ENCODE measurements at places on chromosomes 7 and 10.

- no peak for DNase-seq
These were observed 63.6 kb upstream of the HGF start for GRCh38 chr7:81833401-81833800.

DNA sequence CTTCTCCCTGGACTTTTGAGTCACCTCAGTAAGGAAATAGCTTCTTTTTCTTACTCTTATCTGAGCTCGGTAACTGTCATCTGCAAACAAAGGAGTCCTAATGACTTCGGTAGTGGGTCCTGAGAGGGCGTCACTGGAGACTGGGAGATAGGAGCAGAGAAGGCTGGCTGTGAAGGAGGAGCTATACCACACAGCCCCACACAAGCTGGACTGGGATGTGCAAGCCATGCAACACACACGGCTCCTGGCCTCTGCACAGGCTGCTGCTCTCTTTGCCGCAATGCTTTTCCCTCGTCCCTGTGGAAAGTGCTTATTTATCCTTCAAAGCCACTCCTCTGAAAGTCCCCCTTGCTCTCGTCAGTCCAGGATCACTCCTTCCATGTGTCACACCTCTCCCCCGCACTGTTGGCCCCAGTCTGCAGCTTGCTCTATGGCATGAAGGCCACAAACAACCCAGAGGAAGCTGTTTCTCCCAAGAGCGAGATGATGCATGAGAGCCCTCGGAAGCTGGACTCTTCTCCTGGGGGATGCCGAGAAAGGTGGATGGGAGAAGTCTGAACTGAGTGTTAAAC is 14.9 kb downstream of the TMEM273 start:
- no peak for DNase-seq

DNA sequence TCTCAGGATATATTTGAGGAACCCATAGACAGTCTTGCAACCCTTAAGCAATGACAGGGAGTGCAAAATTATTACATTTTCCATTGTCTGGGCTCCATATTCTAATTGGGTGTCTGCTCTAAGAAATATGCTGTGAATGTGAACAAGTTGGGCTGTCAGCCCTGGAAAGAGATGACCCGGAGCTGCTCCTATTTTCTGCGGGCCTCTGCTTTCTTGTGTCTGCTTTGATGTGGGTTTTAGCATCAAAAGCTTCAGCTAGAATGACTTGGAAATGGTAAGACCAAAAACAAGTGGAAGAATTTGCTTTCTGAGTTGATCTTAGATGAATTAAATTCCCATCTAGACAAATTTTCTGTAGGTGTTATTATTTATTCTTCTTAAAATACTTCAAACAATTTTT is 343.6 kb upstream of the IGFBP3 start:
- no peak for DNase-seq

DNA sequence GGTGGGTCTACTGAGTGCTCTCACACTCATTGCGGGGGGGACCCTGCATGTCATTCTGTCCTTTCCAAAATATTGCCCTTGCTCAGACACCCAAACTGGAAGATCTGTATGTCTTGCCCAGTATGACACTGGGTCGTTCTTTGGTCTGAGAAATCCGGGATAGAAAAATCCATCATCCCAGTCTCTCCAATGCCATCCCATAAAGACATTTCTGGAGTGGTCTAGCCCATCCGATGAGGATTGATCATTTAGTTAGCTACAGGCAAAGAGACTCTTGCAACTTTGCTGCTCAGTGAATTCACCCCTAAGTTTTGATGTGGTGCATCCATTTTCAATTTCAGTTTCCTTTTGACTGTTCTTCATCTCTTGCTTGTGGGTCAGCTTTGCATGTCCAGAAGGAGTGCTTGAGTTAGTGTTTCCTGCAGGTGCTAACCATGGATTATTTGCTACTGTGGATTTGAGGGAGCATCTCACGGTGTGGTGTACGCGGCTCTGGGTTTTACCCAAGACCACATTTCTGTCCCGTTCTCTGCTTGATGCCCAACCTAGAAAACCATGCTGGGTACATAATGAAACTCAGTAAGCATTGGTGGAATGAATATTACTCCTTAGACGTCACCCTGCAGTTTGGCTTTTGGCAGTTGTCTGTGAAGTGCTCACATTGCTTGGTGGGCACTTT is 247.0 kb upstream of the MKI67 start:
- no peak for DNase-seq

- DNase-seq = no peak
These were observed 23.8 kb upstream of the IFIT2 start for GRCh38 chr10:89278034-89278535.

- DNase-seq = no peak
These were observed 10.6 kb upstream of the ITGA8 start for GRCh38 chr10:15730341-15730740.

DNA sequence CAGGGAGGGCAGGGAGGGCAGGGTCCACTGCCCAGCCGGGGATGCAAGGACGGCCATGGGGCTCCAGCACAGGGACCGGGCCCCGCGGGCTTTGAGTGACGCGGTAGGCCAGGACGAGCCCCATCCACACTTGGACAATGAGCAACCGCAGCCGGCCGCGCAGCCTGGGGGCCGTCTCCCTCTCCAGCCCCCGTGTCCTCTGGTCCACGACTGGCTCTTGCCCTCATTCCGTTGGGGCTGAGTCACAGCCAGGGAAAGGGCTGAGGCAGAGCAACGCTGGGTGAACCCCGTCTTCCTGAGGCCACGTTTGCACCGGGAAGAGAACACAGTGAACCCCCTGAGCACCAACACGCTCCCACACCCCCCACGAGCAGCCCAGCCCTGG is 23.7 kb downstream of the SHH start:
- no peak for DNase-seq

DNA sequence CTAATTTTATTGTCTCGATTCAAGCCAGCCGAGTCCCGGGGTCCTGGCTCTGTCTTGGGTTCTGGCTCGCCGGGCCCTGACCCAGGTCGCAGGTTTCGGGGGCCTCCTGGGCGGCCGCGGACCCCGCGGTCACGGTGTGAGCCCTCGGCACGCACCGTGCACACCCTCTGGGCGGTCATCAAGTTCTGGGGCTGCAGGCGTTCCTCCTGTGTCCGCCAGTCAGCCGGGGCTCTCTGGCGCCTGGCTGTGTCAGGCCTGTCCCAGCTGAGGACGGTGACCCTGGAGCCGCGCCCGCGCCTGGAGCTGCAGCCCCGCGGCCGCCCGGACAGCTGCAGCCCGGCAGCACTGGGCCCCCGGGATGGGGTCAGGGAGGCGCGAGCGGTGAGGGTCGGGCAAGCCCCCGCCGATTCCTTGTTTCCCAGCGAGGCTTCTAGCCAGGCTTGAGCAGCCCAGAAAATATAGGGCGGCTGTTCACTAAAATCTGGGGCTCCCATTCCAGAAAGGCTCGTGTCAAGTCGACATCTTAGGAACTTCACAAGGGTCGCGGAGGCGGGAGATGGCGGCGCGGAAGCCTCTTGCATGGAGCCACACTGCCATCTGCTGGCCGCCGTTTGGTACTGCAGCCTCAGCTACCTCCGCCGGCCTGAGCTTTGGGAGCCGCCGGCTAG is 4.2 kb upstream of the HOXA7 start:
- DNase-seq = peak; percentile 73

DNA sequence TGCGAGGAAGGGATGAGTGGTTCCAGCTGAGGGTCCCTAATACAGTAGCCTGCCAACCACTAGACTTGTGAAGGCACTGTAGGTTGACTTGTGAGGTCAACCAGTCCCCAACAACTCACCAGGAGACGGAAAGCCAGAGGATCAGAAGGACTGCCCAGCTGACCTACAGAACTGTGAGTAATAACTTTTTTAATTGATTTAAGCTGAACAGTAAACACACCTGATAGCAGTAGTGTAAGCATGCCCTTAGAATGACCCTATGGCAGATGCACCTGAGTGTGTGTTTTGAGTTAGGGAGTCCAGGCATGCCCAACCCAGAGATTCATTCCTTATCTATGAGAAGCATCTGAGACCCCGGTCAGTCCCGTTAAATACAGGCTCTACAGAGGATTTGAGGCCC is 14.1 kb downstream of the PRLHR start:
- no peak for DNase-seq

DNA sequence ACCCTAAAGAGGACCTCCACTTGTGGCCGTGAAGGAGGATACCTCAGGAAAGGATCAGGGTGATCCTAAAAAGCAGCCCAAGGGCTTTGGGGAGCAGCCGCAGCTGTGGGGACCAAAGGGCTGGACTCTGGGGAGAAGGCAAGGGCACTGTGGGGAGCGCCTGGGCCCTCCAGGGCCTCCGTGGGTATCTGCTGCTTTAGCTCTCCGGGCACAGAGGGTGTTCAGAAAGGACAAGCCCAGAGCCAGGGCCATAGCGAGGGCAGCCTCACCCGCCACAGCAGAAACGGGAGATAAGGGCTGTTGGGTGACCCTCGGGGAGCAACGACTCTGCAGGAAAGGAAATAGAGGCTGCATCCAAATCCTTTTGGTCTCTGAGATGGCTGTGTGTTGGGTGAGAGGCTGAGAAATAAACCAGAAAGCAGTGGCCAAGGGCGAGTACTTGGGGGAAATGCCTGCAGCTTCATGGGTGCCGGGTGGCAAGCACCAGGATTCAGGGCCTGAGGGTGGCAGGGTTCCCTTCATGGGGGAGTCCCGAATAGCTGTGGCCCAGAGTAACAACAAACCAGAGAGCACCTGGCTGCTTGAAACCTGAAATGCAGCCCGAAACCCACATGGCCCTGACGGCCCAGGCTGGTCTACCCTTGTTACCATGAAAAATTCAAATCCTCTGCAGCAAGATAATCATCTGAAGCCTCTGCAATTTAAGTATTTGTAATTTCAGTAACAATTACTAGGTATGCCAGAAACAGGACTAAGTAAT is 95.2 kb downstream of the VIPR2 start:
- DNase-seq = no peak

GRCh38 chr7:76333511-76334101 is 25.2 kb downstream of the YWHAG start:
- no peak for DNase-seq

- no peak for DNase-seq
These were observed 41.1 kb upstream of the CNPY1 start for GRCh38 chr7:155587486-155587885.

GRCh38 chr10:54614072-54614471 is 187.0 kb downstream of the PCDH15 start:
- DNase-seq = no peak

GRCh38 chr10:106401161-106401560 is 763.3 kb downstream of the SORCS1 start:
- DNase-seq = no peak

All from central memory CD4-positive, alpha-beta T cell (primary cell).